H4 (cell line): ENCODE measurements at places on chromosomes 11 and 22. TPM values are rescaled to one million over a fixed set of nuclear protein-coding genes. Genes with fewer than 3 reads are reported as not detected.

GRCh38 chr11:63745304-63746170, 23.0 kb downstream of the ZFTA start:
- DNase-seq = no peak

- DNase-seq = no peak
These were observed 50.1 kb downstream of the NRXN2 start for GRCh38 chr11:64672875-64673274.

DNA sequence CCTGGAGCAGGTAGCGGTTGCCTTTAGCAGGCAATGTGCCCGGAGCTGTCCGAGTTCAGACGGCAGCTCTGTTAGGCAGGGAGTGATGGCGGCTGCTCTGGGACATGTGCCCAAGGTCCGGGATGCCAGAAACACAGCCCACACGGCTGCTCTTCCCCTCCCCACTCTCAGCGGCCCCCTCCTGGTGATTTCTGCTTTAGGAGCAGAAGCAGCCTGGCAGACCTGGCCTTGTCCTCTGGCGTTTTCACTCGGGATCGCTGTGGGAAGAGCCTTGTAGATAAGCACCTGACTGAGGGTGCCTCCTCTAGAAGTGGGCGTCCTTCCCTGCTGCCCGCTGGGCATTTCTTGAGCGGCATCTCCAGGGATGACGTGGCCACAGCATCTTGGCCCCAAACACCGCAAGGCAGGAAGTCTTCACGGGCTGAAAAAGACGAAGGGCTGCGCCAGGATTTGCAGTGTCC, 392.2 kb downstream of the TBC1D22A start:
- peak; percentile 79 for DNase-seq

DNA sequence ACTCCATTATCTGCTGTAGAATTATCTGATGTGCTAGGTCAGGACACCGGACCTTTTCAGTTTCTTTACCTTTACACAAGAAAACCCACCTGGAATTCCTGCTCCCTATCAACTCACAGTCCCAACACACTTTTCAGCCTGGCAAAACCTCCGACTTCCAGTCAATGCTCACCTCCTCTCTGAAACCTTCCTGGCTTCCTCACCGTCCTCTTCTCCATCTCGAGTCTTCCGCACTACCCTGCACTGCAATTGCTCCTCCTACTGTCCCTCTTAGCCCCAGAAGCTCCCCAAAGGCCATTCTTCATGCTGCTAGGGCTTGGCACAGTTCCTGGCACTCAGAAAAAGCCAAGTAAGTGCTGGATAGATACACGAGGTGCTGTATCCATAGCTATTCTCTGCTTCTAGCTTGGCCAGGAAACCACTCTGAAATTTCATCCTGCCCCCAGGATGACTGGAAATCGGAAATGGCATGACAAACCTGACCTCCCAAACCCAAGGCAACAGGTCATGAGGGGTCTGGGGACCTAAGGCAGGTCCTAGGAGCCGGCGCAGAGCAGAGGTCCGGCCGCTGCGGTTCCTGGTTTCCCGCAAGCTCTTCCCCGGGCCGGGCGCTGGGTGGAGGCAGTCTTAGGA, 702 bp downstream of the SYN3 start:
- DNase-seq = no peak

GRCh38 chr11:1062075-1062820, 12.4 kb upstream of the MUC2 start:
- DNase-seq = no peak

GRCh38 chr22:44596396-44597125, 98.5 kb upstream of the RTL6 start:
- no peak for DNase-seq

- no peak for DNase-seq
These were observed 1.8 kb upstream of the NFAM1 start for GRCh38 chr22:42433754-42434682.

- no peak for DNase-seq
These were observed 8.0 kb upstream of the PDGFB start for GRCh38 chr22:39252461-39253434.

GRCh38 chr22:46055181-46055875, 78.4 kb upstream of the WNT7B start:
- no peak for DNase-seq

- no peak for DNase-seq
These were observed 356 bp downstream of the TYMP start for GRCh38 chr22:50529416-50529896.

GRCh38 chr22:49856343-49856742, 2.7 kb downstream of the ZBED4 start:
- no peak for DNase-seq

GRCh38 chr22:26756675-26757293, 99.4 kb downstream of the MIAT start:
- DNase-seq = no peak

DNA sequence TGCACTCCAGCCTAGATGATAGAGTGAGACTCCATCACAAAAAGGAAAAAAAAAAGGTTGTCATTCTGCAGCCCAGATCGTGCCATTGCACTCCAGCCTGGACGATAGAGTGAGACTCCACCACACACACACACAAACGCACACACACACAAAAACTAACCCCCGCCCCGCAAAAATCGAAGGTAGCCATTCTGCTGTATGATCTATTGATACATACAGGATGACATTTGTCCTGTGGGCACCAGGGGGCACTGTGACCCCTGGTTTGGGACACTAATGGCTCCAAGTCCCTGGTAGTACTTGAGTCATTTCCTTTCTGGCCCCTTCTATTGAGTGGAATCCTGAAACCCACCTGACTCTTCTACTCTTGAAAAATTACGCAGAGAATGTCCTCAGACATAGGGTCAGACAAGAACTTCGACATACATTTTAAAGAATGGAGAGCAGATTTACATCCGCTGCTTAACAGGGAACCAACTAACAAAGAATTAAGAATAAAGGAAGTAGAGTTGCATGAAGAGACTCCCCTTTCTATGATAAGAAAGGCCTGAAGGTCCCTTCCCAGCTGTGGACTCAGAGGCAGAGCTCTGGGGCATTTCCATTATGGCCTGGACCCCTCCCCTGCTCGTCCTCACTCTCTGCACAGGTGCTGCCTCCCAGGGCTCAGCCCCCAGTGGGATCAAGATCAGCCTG, 35.0 kb upstream of the PRAME start:
- peak; percentile 39 for DNase-seq

GRCh38 chr11:106061249-106061784, 15.8 kb downstream of the KBTBD3 start:
- no peak for DNase-seq

SERHL2 gene
- total RNA-seq = 0.10 and 0.62 TPM in 2 replicates

PHLDB1 gene
- total RNA-seq = 29.6 and 40.0 TPM in 2 replicates

NXPE2 gene
- total RNA-seq = not detected in 2 replicates

PUS3 gene
- total RNA-seq = 19.3 and 21.2 TPM in 2 replicates

MS4A2 gene
- total RNA-seq = not detected in 2 replicates

CHRNA10 gene
- 0.18 and 0.91 TPM in 2 replicates for total RNA-seq

TEX54 gene
- not detected in 2 replicates for total RNA-seq

MUC15 gene
- total RNA-seq = 5.9 and 9.3 TPM in 2 replicates
